Forelimb muscle (tissue), 1 donor: ENCODE measurements at places on chromosomes 11 and 22. TPM values are rescaled to one million over a fixed set of nuclear protein-coding genes. Genes with fewer than 3 reads are reported as not detected.

DNA sequence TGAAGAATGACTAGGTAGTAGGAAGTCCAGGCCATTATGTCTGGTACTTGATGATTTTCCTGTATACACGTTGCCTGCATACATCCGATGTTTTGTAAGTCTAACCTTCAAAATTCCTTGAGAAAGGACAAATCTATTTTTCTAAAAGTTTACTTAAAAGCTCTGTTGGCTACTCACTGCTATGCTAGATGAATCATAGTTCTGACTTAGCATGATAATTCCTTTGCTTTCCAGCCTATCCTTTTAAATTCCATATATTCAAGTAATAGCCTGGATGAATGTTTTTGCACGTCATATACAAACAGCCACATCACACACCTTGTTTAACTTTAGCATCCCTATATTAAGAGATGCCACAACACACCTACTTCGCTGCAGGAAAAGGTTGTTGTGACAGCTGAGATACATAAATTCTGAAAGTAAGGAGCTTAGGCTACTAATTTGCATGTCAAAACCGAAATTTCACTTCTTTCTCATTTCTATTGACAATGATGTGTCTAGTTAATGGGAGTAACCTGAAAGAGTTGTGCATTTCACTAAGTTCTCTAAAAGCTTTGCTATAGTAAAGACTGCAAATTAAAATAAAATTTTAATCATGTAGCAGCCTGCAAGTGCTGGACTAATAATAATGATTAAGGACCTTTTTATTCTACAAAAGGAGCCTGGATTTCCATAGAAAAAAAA is 1116.4 kb downstream of the JRKL start:
- DNase-seq = no peak

DNA sequence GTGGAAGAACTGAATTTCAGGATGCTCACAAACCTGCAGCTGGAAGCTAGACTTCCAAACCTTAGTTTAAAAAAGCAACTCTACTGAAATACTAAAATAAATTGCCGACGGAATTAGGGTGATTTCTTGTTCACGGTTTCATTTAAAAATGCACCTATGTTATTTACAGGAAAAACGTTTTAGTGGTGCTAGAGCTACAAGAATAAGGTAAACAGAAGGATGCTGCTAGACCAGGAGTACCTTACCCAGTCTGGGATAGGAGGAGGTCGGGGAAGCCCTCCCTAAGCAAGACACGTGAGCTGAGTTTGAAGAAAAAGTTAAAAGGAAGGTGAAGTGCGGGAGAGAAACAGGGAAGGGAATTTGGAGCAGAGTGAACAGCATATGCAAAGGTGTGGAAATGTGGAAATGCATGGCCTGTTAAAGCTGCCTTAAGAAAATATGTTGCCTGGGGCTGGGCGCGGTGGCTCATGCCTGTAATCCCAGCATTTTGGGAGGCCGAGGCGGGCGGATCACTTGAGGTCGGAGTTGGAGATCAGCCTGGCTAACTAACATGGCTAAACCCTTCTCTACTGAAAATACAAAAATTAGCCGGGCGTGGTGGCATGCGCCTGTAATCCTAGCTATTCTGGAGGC is 1.4 kb upstream of the FTH1 start:
- no peak for DNase-seq

- no peak for DNase-seq
These were observed 15.4 kb downstream of the P2RY6 start for GRCh38 chr11:73287400-73288101.

DNA sequence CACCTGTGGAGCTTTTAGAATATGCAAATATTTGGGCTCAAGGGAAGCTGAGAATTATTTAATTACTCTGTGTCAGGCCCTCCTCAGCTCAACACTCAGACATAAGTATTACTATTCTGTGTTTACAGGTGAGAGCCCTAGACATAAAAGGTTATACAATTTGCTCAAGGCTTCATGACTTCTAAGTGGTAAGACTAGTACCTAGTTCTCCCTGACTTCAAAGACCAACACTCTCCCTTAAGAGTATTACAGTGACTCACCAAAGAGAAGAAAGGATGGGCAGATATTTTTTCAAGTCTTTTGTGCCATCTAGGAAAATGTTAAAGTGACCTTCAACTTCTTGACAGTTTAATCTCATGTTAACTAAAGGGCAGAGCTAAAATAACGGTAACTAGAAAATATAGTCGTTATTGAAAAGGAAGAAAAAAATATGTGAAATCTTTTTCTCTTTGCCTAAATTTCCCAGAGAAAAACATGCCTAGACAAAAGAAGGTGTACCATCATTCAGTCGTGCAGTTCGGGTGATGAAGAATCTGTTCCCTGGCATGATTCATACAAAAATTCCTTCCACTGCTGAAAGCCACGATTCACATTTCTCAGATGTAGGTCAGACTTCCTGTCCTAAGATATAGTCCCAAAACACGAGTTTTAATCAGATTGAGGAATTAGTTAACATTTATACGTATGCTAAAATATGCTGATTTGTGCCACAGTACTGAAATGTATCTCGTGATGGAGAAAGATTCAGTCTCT is 849.1 kb upstream of the API5 start:
- no peak for DNase-seq

GRCh38 chr11:118343248-118343647 is 743 bp upstream of the CD3D start:
- no peak for DNase-seq

GRCh38 chr11:18780329-18780728 is 11.3 kb downstream of the PTPN5 start:
- no peak for DNase-seq

DNA sequence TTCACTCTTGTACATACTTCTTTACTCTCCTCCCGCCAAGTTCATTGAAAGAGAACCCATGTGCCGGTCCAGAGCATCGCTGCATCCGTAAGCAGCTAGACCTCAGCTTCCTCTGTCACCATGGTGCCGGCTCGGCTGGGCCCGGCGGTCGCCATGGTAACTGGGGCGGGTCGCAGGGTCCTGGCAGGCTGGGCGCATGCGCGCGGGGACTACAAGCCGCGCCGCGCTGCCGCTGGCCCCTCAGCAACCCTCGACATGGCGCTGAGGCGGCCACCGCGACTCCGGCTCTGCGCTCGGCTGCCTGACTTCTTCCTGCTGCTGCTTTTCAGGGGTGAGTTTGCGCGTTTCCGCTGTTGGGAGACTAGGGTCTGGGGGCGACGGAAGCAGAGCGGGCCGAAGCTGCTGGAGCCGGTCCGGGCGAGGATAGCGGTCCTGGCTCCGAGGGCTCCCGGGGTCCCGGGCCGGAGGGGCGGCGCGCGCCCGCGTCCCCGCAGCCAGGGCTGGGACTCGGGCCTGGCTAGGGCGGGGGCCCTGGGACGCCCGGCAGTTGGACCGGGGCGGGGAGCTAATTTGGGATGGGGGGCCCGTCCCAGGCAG is at the start of gene JAM3:
Gene JAM3, plus strand, starts transcription at position 244 of the 597 bp plus-strand sequence. Its CDS starts 12 bp downstream, at position 256.
- DNase-seq = peak; percentile 85

DNA sequence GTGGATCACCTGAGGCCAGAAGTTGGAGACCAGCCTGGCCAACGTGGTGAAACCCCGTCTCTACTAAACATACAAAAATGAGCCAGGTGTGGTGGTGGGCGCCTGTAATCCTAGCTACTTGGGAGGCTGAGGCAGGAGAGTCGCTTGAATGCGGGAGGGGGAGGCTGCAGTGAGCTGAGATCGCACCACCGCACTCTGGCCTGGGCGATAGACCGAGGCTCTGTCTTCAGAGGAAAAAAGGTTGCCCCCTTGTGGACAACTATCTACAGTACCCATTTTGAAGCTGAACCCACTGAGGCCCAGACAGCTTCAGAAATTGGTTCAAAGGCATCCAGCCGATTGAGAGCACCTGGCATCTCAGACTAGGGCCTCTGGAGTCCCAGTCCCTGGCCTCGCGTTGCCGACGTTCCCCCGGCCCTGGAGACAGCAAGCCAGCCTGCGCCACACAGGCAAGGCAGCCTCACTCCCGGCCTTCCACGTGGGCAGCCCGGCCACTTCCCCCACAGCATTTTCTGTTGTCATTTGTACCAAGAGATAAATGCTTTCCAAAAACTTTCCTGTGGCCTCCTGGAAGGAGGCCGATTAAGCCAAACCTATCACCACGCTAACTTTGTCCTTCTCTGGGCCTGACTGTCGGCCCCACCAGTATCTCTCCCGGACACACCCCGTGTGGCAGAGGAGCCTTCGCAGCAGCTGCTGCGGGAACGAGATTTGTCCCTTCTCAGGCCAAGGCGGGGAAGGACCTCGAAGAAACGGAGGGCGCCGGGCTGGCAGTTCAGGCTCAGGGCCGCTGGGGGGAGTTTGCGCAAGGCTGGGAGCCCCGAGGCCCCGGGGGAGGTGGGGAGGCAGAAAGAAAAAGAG is 82.8 kb downstream of the FLI1 start:
- DNase-seq = no peak

DNA sequence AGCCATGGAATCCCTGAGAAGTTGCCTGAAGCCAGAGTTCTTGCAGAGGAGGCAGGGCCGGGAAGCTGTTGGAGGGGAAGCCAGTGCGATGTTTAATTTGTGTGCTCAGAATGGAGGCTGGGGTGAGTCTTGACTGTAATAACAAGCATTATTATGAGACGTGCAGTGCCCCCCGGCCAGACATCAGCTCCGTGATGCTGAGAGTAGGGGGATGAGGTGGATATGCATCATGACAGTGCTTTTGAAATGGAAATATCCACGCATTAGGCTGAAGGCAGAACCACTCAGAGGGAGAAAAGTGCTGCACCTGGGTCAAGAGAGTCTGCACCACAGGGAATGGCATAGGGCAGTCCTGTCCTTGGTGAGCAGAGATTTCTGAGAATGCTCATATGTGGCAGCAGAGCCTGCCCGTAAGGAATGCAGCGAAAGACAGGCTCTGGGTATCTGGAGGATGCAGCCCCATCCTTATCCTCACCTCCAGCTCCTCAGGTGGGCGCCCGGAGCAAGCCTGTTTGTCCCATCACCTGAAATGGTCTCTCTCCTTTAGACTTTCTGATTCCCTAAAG is 37.6 kb upstream of the SEZ6L start:
- DNase-seq = no peak

DNA sequence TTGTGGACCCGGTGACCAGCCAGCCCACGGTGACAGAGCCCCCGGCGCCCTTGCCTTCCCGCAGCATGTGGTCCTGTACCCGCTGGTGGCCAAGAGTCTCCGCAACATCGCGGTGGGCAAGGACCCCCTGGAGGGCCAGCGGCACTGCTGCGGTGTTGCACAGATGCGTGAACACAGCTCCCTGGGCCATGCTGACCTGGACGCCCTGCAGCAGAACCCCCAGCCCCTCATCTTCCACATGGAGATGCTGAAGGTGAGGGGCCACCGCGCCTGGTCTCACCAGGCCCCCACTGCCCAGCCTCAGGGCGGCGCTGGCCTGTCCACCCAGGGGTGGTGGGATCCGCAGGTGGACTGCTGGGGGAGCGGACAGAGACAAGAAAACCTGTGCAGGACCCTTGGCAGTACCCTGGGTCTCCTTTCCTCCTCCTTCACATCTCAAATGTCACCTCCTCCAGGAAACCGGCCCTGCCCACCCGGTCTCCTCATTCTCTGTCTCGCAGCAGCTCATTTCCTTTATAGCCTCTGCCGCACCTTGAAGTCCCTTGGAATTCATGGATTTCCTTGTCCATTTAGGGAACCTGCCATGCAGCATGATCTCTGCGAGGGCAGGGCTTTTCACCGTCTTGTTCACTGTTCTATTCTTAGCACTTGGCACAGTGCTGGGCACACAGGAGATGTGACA is 6.5 kb downstream of the AIP start:
- no peak for DNase-seq

DNA sequence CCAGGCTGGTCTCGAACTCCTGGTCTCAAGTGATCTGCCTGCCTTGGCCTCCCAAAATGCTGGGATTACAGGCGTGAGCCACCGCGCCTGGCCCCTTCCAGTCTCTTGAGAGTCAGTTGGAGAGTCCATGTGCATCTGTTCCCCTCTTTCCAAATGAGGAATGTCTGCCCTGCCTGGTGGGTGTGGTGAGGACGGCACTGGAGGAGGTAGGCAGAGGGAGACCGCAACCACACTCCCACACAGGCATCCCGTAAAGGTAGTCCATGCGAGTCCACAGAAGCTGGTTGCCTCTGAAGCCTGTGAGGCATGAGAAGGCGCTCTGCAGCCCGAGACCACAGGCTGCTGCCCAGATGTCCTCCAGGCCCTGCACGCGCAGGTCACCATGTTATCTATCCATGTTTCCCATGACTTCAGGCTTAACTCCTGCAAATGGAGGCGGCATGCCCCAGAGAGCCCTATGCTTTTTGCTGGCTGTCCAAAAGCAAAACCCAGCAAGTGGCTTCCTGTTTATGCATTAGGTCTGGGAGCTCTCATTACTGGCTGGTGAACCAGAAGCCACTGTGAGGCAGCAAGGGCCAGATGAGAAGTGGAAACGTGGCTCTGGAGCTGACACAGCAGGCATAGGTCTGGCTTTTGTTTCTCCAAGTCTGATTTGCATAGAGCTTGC is 43.4 kb downstream of the GRIK4 start:
- DNase-seq = no peak

DNA sequence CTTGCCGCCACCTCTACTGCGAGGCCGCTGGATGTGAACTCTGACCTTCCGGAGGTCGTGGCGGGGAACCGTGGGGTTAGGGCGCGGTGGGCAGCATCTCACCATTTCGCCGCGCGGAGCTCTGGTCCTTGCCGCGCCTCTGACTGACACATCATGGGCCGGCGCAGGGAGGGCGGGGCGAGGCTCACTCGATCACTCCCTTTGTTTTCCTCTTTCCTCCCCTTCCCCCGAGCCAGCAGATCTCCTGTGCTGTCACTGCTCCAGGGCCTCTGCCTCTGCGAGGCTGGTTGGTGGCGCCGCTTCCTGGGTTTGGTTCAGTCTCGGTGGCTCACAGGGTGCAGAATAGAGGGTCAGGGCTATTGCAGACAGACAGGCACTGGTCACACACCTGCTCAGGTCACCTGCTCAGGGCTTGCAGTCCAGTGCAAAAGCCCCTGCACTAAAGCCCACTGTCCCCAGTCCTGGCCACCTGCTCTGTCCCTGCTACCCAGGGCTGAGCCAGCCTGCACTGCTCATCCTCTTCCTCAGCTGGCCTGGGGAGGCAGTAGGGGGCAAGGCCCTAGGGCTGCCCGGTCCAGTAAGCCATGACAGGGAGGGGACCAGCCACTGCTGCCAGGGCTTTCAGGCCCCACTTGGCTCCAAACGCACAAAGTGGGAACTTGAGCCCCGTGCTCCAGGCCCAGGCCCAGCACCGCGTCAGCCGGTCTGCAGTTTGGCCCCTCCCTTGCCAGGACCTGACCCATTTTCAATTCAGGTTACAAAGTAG is 36.2 kb downstream of the PISD start:
- no peak for DNase-seq

GRCh38 chr11:117421041-117421440 is 93.4 kb downstream of the CEP164 start:
- DNase-seq = no peak

- DNase-seq = no peak
These were observed 253.7 kb upstream of the POU2AF2 start for GRCh38 chr11:110991661-110992355.

- no peak for DNase-seq
These were observed 373.7 kb upstream of the B3GAT1 start for GRCh38 chr11:134785660-134786284.

- no peak for DNase-seq
These were observed 52.9 kb upstream of the CARS1 start for GRCh38 chr11:3109921-3110706.

CCDC157 gene
- 1.5 TPM for polyA plus RNA-seq

RTN3 gene
- 50.2 TPM for polyA plus RNA-seq

PLA2G3 gene
- not detected for polyA plus RNA-seq

PYGM gene
- polyA plus RNA-seq = 294 TPM

PVALB gene
- 22.8 TPM for polyA plus RNA-seq

ZBED5 gene
- 74.9 TPM for polyA plus RNA-seq

PAX6 gene
- 0.85 TPM for polyA plus RNA-seq

CHRDL2 gene
- polyA plus RNA-seq = 2.5 TPM

GALR3 gene
- polyA plus RNA-seq = 0.11 TPM

CABP4 gene
- polyA plus RNA-seq = 1.1 TPM
